ELR (cell line): ENCODE measurements at places on chromosomes 16 and 17.

DNA sequence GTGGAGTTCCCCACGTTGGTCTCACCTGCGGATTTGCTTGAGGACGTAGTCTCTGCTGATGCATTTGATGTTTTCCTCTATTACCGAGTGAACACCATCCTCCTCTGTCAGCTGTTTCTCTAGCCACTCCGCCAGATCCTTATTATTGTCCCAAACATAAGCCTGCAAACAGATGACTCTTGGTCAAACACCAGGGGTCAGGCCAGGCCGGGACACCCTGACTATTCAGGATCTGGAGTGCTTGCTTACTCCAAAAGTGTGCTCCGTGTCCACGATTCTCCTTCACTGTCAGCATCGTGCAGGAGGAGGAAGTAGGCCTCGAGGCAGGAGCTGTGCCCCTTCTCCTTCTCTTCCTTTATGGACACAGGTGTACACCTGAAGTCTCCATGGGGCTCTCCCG is 140.2 kb downstream of the AATF start:
- no peak for DNase-seq

GRCh38 chr16:8788578-8789172 is 8.8 kb downstream of the TMEM186 start:
- DNase-seq: no peak

DNA sequence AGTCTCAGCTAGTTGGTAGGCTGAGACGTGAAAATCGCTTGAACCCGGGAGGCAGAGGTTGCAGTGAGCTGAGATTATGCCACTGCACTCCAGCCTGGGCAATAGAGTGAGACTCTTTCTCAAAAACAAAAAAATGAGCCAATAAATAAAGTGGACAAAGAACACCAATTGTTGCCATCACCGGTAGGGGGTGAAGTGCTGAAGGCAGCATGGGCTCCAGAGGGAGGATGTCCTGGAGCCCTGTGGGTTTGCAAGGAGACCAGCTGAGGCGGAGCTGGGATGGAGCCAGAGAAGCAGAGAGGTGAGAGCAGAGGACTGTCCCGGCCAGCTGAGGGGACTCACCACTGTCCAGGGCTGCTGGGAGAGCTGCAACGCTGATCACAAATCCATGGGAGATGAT is 13.8 kb downstream of the CHST6 start:
- no peak for DNase-seq

- DNase-seq: no peak
These were observed 173.5 kb downstream of the NPIPB11 start for GRCh38 chr16:29232811-29233704.

- peak; percentile 31 for DNase-seq
These were observed 45.0 kb downstream of the CDH13 start for GRCh38 chr16:82671741-82672140.

- no peak for DNase-seq
These were observed 93.0 kb upstream of the GPR139 start for GRCh38 chr16:20166531-20167235.

DNA sequence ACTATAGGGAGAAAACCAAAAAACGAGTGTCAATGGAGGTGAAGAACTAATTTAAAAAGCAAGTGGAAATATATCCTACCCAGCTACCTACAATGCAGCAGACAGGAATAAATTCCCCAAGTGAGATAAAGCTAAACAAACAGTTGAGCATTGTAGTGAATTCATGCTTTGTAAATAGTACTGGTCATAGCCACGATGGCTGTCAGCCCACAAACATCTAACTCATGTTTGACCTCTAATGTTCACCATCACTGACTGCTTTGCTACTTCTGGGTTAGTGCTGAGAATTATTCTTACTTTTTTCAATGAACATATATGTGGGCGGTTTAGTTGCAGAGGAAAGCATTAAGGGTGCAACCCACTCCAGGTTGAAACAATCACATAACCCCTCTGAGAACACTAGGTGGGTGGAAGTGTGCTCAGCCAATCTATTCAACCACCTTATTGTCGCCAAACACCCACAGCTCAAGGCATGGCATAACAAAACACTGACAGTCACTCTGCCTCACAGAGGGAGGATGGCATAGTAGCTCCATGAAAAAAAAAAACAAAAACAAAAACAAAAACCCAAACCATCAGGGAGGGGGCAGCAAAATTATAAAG is 264.1 kb downstream of the ZFHX3 start:
- DNase-seq: peak; percentile 33
